ENCODE measurements at places on chromosomes 7 and 10. TPM values are rescaled to one million over a fixed set of nuclear protein-coding genes. Genes with fewer than 3 reads are reported as not detected.

GRCh38 chr7:43873300-43873699 is 4.0 kb upstream of the MRPS24 start:
- no peaks in the 10 kb centered on the region for H3K27me3 ChIP-seq
- H3K36me3 ChIP-seq: peaks cover 22% of the 10 kb centered on the region
- H3K4me3 ChIP-seq: no peak overlapping the region
- DNase-seq: no peak
- peaks cover 32% of the 10 kb centered on the region for H3K4me1 ChIP-seq

The AS3MT gene
- total RNA-seq: not detected

- no peak for DNase-seq
- H3K36me3 ChIP-seq: no peaks in the 10 kb centered on the region
Observed at GRCh38 chr10:80498833-80499741, 38.6 kb upstream of the SH2D4B start.

- no peak overlapping the region for H3K27ac ChIP-seq
- H3K36me3 ChIP-seq: no peaks in the 10 kb centered on the region
Observed at GRCh38 chr7:8190119-8190895, 71.7 kb downstream of the ICA1 start.

DNA sequence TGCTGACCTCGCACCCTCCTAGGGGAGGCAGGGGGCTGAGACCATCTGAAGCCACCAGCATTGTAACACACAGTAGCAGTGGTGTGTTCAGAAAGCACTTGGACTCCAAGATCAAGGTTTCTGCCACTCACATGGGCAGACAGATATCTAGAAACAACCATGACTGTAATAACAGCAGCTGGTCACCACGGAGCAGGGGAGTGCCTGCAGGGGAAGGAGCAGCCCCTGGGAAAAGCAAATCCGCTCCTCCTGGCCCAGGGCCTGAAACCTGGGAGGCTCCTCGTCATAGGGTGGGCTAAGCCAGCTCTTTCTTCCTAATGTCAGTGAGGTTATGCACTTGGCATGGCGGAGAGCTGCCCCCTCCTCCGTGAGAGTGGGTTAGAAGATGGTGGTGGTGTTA is 118.4 kb upstream of the INSYN2A start:
- H3K27me3 ChIP-seq: no peaks in the 10 kb centered on the region
- DNase-seq: no peak
- no peak overlapping the region for H3K4me3 ChIP-seq

GRCh38 chr7:47521011-47521795 is 60.7 kb downstream of the TNS3 start:
- H3K36me3 ChIP-seq: peaks cover 11% of the 10 kb centered on the region
- DNase-seq: no peak
- H3K27me3 ChIP-seq: no peaks in the 10 kb centered on the region
- no peak overlapping the region for H3K4me3 ChIP-seq
- H3K4me1 ChIP-seq: no peaks in the 10 kb centered on the region

DNA sequence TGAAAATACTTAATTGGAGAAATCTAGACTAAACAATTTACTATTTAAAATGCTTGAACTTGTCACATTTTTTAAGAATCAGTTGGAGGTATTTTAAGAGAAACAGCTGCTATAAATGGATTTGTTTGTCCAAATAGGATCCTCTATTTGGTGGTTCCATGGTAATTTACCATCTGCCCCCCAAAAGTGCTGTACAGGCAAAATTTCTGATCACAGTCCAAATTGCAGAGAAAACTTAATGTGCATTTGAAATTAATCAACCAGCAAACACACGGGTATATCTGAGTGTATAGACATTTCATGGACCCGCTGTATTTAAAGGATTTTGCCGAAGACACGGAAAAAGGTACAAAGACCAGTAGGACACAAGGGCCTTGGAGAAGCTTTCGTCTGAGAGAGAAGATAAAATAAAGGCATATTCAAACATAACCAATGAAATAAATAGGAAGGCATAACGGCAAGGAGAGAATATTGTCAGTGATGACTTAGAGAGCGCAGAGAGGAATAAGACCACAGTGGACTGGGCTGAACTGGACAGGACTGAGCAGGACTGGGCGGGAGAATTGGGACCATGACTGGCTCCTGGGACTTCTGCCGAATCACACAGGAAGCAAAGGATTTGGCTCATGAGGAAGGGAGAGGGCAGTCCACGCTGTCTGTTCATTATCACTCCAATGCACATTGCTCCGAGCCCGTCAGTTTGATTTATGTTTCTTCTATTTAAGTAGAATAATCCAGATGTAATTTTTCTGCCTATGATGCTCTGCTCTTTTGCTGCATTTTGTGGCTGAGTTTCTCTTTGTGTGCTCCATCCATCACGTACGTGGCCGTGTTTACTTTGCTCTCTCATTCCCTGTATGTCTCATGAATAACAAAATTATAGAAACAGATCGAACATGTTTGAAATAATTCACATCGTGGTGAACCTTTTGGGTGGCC is 112.8 kb downstream of the PRLHR start:
- no peak overlapping the region for H3K27ac ChIP-seq
- H3K36me3 ChIP-seq: no peaks in the 10 kb centered on the region
- no peak overlapping the region for H3K4me3 ChIP-seq
- no peaks in the 10 kb centered on the region for H3K27me3 ChIP-seq
- DNase-seq: no peak

Measured in Karpas-422 (cell line).